ENCODE measurements at places on chromosomes 3 and 15.

GRCh38 chr3:185152410-185153170 is at the start of gene C3orf70:
Gene C3orf70, minus strand, starts transcription at chr3:185153060. Its CDS starts 237 bp downstream, at chr3:185152823.
- peak; percentile 77 for DNase-seq

GRCh38 chr15:43487271-43487895 is 5.6 kb downstream of the TP53BP1 start:
- no peak for DNase-seq

DNA sequence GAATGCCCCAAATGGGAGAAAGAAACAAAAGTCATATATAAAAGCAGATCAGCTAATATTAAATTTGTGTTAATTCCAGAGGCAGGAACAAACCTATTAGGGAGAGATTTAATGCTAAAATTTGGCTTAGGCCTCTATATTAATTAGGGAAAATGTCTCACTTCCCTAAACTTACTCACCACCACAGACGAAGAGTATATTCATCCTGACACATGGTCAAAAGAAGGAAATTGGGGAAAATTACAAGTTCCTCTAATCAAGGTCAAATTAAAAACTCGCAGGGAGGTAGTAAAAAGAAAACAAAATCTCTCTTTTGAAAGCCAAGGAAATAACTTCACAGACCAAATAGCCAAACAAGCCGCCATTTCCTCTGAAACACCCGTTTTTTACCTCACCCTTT is 32.2 kb downstream of the GRM2 start:
- DNase-seq = no peak

DNA sequence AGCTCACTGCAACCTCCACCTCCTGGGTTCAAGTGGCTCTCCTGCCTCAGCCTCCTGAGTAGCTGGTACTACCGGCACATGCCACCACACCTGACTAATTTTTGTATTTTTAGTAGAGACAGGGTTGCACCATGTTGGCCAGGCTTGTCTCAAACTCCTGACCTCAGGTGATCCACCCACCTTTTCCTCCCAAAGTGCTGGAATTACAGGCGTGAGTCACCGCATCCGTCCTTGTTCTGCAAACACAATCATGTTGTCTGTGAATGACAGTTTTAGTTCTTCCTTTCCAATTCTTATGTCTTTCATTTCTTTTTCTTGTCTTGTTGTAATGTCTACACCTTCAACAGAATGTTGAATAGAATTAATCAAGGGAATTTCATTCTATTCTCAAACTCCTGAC is 16.3 kb upstream of the SMCO1 start:
- no peak for DNase-seq

DNA sequence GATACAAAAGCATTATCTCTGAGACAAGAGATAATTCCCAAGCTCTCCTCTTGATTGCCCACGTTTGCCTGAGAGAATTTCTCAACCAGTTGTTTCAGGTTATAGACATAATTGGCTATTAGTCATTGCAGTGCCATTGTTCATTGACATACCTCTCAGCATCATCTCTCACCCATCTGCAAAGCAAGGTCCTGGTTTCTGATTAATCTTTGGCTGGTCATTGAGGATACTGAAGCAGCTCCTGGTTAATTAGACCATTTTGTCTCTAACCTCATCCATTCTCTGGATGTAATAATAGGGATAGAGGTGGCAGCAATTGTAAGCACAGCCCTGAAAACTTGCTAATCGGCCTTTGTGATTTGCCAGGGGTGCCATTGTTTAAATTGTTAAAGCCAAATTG is 104.2 kb downstream of the CNTN6 start:
- DNase-seq = no peak

DNA sequence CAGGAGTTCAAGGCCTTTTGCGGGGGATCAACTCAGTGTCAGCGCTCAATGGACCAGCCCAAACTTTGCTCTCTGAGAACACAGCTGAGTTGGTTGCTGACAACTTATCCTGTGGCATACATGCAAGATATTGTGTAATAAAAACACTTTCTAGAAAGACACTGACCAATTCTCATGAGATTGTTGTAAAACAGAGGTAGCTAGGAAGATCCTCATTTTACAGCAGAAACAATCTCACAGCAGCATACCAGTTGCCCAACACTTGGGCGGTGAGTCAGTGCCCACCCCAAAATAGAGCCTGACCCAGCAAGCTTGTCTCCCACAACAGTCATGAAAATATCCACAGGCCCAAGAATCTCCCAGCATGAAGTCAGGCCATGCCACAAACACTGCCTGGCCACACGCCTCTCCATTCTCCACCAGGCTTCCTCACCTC is 18.2 kb downstream of the KLHL6 start:
- peak; percentile 68 for DNase-seq

DNA sequence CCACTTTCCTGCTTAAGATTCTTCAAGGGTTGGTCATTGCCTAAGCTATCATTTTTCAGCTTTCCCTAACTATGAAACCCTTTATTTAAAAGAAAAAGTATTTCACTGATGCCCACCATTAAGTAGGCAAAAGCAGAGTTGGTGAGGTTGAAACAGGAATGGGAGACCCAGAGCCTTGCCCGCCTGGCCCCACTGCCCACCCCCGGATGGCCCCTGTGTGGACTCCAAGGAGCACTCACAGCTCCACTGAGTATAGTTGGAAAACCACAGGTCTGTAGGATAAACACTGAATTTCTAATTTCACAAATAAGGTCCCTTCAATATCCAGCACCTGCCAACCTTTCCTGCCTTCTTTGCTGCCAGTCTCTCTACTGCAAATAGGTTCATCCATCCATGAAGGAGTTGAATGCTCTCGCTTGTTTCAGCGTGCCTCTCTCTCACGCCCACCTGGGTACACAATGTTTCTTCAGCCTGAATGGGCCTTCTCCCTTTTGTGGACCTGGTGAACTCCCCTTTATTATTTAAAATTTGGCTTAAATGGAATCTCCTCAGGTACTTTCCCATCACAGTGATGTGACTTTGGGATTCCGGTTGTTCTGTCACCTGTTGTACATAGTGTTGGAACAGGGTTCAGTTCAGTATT is 8.7 kb upstream of the ACAP2 start:
- DNase-seq = peak; percentile 8

DNA sequence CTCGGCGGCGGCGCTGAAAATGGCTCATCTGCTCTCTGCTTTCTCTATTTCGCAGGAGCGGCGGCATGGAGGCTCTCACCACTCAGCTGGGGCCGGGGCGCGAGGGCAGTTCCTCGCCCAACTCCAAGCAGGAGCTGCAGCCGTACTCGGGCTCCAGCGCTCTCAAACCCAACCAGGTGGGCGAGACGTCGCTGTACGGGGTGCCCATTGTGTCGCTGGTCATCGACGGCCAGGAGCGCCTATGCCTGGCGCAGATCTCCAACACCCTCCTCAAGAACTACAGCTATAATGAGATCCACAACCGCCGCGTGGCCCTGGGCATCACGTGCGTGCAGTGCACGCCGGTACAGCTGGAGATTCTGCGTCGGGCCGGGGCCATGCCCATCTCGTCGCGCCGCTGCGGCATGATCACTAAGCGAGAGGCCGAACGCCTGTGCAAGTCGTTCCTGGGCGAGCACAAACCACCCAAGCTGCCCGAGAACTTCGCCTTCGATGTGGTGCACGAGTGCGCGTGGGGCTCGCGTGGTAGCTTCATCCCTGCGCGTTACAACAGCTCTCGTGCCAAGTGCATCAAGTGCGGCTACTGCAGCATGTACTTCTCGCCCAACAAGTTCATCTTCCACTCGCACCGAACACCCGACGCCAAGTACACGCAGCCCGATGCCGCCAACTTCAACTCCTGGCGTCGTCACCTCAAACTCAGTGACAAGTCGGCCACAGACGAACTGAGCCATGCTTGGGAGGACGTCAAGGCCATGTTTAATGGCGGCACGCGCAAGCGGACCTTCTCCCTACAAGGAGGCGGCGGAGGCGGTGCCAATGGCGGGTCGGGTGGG is 790 bp downstream of the SKOR1 start:
- DNase-seq = peak; percentile 16

GRCh38 chr3:14632442-14632930 is 19.1 kb upstream of the CCDC174 start:
- no peak for DNase-seq
